AG09309 (cell line): ENCODE measurements at places on chromosomes 4 and X.

GRCh38 chrX:23699636-23700194 lies 32.4 kb downstream of the PRDX4 start:
- no peak for DNase-seq

- no peak for DNase-seq
These were observed 15.6 kb downstream of the TET2 start for GRCh38 chr4:105162123-105162796.

DNA sequence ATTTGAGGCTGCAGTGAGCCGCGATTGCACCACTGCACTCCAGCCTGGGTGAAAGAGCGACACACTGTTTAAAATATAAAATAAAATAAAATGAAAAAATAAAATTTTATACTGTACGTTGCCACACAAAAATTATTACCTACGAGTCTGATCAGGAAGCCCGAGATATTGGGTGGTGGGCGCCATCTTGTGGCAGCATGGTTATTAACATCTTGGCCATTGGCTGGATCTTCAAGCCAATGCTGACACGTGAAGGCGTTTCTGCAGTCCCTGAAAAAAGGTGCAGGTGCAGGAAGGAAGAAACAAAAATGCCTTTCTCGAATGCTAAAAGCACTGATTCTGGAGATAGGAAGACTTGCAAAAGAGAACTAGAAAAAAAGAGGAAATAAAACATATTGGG lies 4.9 kb upstream of the TLR8 start:
- no peak for DNase-seq

DNA sequence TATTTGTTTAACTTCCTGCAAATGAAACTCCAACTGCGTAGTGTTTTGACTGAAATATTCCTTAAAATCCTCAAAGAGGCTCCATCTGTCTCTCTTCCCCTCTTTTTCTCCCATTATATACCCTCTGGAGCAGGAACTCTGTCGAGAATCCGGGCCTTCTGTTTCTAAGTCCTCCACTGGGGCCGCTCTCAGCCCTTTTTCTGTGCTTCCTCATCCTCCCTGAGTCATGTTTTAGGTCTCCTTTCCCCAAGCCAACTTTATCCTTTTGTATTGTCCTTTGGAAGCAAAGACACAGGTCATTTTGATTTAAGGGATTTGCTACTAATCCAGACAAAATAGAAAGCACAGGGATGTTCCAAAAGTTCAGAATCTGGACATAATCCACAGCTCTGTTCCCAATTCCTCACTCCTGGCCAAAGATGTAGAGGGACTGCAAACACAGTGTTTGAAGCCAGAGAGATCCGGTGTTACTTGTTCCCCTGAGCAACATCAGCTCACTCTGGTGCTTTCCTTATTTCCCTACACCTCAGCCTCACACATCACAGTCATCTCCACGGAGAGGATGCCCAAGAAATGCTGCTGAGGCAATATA lies 131.0 kb upstream of the KLF3 start:
- DNase-seq = no peak

- DNase-seq = no peak
These were observed 180.1 kb downstream of the BANK1 start for GRCh38 chr4:101970547-101971155.

DNA sequence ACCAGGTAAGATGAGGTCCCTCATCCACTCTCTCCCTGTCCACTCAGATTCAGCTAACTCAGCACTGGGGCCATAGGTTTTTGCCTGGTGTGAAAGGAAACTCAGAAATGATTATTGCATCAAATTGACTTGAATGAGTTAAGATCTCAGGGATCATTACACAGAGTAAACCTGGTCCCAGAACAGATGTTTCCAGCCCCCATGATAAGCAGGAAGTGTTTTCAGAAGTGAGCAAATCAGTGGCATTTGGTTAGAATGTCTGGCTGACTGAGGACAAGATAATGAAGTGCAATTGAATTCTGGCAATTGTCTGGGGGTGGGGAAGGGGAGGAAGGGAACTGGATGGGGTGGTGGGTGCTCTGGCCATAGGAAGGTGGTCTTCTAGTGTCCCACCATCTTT lies 108.0 kb downstream of the CHIC2 start:
- DNase-seq = no peak
